ENCODE measurements at places on chromosomes 12 and 14. TPM values are rescaled to one million over a fixed set of nuclear protein-coding genes. Genes with fewer than 3 reads are reported as not detected.

TSPAN9 gene
- polyA plus RNA-seq, result 67.0 TPM

KLRK1 gene
- not detected for polyA plus RNA-seq

DNAH10 gene
- 0.76 TPM for polyA plus RNA-seq

KRT73 gene
- polyA plus RNA-seq, result not detected

CLEC7A gene
- not detected for polyA plus RNA-seq

LAG3 gene
- polyA plus RNA-seq, result 0.28 TPM

LALBA gene
- polyA plus RNA-seq, result not detected

FGF6 gene
- polyA plus RNA-seq, result not detected

PLEKHG7 gene
- polyA plus RNA-seq, result not detected

GRIP1 gene
- polyA plus RNA-seq, result 0.88 TPM

ZNF385A gene
- polyA plus RNA-seq, result 0.96 TPM

FAM186B gene
- 0.12 TPM for polyA plus RNA-seq

DENR gene
- polyA plus RNA-seq, result 16.1 TPM

HOXC10 gene
- 13.9 TPM for polyA plus RNA-seq

ANO4 gene
- 8.0 TPM for polyA plus RNA-seq

CLEC2A gene
- not detected for polyA plus RNA-seq

CLEC14A gene
- polyA plus RNA-seq, result 0.23 TPM

KLHL33 gene
- 0.12 TPM for polyA plus RNA-seq

LRFN5 gene
- 0.07 TPM for polyA plus RNA-seq

CD9 gene
- 91.2 TPM for polyA plus RNA-seq

TDRD9 gene
- polyA plus RNA-seq, result 2.2 TPM

MEG3 gene
- polyA plus RNA-seq, result 191 TPM

FAM90A1 gene
- 0.20 TPM for polyA plus RNA-seq

LMO3 gene
- polyA plus RNA-seq, result not detected

RHOJ gene
- polyA plus RNA-seq, result 78.7 TPM

NOPCHAP1 gene
- polyA plus RNA-seq, result 6.1 TPM

ALKBH2 gene
- 23.3 TPM for polyA plus RNA-seq

TEAD4 gene
- 18.8 TPM for polyA plus RNA-seq

KRR1 gene
- polyA plus RNA-seq, result 10.4 TPM

PLEKHD1 gene
- 0.01 TPM for polyA plus RNA-seq

SERPINA3 gene
- 0.91 TPM for polyA plus RNA-seq

DTX1 gene
- polyA plus RNA-seq, result not detected

ASCL1 gene
- polyA plus RNA-seq, result not detected

TAMALIN gene
- 0.96 TPM for polyA plus RNA-seq

ERP29 gene
- 138 TPM for polyA plus RNA-seq

RASAL1 gene
- polyA plus RNA-seq, result not detected

All from BJ (cell line).